ENCODE measurements at places on chromosomes 7 and 10. TPM values are rescaled to one million over a fixed set of nuclear protein-coding genes. Genes with fewer than 3 reads are reported as not detected.

- no peak for DNase-seq
These were observed 15.5 kb downstream of the LOXL4 start for GRCh38 chr10:98252464-98252863.

The UNC5B gene
- 1.1 TPM for total RNA-seq

DNA sequence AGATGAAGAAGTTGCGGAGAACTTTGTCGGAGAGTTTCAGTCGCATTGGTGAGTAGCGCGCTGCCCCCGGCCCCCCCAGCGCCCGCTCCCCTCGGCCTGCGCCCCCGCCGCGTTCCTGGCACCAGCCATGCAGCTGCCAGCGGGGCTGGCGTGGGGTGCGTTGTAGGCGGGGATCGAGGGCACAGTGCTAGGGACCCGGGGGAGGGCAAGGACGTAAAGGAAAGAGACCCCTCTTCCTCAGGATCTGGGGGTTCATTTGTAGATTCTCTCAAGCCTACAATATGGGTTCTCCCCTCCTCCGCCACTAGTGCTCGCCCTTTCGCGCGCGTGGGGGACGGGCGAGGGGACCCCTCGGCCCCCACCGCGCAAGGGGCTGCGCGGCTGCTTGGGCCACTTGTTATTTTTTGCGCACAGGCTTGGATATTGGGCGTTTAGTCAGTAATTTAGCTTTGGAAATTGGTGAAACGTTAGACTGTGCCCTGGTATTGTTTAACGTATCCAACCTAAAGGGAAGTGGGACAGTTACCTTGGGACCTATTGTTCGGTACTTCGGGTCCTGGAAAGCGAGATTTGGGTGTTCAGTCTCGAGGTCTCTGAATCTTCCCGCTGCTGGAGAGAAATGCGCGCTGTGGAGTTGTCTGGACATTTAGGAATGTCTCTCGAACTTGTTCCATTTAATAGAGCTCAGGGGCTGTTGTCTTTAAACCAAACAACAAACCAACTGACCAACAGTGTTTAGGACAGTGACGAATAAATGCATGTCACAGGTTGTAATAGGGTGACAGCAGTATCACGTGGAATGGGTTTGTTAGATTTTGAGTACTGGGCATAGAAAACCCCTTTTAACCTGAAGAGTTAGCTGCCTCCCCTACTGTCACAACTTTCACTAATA lies 796 bp downstream of the CDK14 start:
- no peak for DNase-seq

- no peak for DNase-seq
These were observed 156.6 kb upstream of the LYZL2 start for GRCh38 chr10:30786131-30786530.

DNA sequence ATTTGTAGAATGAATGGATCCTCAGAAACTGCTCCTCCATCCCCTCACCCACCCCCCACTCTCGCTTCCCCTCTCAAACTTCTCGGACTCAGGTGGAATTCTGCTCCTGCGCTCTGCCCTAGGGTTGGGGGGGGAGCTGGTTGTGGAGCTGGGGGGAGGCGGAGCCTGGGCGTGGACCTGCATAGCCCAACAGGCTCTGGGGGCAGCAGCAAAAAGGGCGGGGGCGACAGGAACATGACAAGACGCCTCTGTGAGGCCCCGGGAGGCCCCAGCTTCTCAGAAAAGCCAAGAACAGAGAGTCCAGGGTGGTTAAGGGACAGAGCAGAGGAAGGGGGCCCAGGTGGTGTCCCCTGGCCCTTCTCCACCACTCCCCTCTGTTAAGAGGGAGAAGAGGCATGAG lies 3.5 kb downstream of the TSC22D4 start:
- DNase-seq, result no peak

DNA sequence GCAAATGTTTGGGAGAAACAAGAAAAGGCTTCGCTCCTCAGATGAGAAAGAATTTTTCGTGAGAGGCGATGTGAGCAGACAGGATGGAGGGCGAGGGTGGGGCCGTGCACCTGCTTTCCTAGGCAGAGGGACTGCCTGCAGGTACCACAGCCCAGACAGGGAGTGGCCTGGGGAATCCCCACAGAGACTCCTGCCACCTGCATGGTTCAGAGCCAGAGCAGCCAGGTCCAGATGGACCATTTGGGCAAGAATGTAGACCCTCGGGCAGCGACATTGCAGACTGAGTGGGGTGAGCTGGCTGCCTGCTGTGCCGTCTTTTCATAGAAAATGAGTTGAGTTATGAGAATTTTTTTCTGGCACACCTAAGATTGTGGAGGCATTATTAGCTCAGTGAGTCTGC lies 216.8 kb downstream of the SNX10 start:
- no peak for DNase-seq

- DNase-seq, result no peak
These were observed 20.3 kb upstream of the PCBD1 start for GRCh38 chr10:70908406-70909296.

GRCh38 chr10:11298116-11298515 lies 280.4 kb downstream of the CELF2 start:
- DNase-seq, result no peak

The HOXA5 gene
- total RNA-seq, result 3.9 TPM

GRCh38 chr10:69217119-69217754 lies 2.9 kb upstream of the HKDC1 start:
- peak; percentile 95 for DNase-seq

DNA sequence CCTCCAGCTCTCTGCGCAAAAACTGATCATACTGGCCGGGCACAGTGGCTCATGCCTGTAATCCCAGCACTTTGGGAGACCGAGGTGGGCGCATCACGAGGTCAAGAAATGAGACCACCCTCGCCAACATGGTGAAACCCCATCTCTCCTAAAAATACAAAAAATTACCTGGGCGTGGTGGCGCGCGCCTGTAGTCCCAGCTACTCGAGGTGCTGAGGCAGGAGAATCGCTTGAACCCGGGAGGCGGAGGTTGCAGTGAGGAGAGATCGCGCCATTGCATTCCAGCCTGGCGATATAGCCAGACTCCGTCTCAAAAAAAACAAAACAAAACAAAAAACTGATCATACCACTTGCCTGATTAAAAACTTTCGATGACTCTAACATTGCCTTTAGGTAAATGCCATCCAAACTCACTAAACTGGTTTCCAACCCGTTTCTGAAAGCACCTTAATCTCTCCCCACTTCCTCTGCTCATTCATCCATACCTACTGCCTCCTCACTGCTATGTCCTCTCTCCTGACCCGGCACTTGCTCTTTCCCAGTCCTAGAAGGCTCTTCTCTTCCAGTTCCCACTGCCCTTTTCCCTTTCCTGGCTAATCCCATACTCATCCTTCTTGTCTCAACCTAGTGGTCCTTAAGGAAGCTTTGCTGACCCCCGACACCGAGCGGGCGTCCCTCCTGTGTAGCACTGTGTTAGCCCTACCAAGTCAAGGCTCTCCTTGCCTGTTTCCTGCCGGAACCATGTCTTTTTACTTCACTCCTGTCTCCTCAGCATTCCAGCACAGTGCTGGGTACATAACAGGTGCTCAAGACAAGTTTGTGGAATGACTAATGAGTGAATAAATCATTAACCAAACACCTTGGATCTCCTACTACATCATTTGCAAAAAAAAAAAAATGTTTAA lies 686 bp upstream of the MIOS start:
- DNase-seq, result peak; percentile 65

GRCh38 chr10:44924261-44925040 lies 13.3 kb downstream of the TMEM72 start:
- DNase-seq, result no peak

DNA sequence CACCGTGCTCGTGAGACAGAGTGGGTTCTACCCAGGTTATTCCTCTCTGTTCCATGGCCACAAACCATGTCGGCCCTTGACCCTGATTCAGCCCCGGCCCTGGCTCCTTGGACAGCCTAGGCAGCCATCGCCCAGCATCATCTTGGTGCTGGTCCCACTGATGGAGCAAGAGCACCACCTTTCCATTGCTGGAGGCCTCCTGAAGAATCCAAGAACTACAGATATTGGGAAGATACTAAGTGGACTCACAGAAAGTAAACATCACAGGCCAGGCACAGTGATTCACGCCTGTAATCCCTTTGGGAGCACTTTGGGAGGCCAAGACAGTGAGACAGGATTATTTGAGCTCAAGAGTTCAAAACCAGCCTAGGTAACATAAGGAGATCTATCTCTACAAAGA lies 125.1 kb downstream of the NT5C2 start:
- DNase-seq, result no peak

DNA sequence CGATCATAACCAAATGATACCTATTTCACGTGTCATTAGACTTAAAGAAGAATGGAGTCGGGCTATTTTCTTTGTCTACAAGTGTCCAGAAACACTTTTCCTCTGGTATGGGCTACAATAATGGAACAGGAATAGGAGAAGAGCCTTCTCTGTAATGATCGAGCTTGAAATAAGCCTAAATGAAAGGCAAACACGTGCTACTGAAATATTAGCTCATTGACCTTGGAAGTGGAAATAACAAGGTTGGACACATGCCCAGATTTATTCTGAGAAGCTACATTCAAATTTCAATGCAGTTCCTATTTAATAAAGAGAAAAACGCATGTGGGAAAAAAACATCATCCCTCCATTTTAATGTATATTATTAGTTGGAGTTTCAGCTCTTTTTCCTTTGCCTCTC lies 254.7 kb upstream of the PTER start:
- DNase-seq, result no peak

DNA sequence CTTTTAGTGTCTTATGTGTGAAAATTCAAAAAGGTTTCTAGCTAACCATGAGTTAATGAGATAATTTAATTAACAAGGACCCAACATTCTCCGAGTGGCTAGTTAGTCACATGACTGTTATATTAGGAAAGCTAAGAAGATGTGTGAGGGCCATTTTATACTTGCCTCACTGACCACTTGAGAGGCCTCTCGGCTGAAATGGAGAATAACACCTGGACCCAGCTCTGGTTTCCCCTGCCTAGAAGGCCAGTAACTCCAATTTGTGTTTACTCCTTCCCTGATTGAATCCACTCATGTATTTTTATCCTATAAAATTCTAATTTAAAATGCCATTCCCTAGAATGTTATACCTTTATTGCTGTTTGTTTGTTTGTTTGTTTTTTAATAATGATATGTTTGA lies 1091.2 kb downstream of the KCNMA1 start:
- no peak for DNase-seq

The TMEM130 gene
- 0.41 TPM for total RNA-seq

GRCh38 chr7:100692578-100692961 lies 1.5 kb downstream of the GIGYF1 start:
- DNase-seq, result no peak

GRCh38 chr7:93188870-93189634 lies 37.2 kb downstream of the HEPACAM2 start:
- no peak for DNase-seq

DNA sequence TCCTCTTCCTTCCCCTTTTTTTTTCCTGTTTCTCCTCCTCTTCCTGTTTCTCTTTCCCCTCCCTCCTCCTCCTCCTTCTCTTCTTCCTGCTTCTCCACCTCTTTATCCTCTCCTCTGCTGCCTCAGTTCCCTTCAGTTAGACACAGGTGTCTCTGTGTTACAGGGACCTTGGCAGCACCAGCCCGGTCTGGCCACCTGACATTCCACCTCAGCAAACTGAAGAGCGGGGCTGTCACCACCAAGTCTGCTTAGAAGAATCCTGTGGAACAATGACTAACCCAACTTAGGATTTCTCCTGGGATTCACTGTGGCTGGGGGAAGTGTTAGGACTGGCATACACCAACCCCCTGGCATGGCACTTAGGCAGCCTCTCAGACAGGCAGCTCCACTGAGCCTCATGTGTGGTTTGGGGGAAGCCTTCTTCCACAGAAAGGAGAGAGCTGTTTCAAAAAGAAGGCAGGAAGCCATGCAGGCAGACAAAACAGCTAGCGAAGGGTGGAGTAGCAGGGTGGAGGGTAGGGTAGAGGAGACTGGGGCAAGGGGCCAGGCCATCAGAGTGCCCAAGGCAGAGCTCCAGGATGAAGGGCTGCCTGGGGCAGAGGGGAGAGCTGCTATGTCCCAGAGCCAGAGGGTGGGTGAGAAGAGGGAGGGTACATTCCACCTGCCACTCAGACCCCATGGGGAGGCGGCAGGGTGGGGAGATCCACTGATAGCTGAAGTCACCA lies 13.2 kb upstream of the GDF10 start:
- DNase-seq, result no peak

DNA sequence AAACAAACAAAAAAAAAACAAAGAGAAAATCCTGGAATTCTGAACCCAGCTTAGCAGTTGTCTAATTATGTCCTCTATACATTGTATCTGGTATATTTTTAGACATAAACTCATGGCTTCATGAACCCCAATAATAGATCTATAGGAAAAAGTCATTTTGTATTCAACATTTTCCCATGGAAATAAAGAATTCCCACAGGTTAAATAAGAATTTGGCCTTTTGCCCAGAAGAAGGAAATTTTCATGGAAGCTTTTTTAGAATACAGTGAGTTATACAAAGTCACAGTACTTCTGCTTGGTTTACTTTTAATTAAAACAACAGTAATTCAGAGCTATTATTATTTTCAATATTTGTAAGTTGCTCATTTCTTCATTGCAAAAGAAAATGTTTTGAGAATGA lies 2.1 kb upstream of the PRKG1 start:
- no peak for DNase-seq

DNA sequence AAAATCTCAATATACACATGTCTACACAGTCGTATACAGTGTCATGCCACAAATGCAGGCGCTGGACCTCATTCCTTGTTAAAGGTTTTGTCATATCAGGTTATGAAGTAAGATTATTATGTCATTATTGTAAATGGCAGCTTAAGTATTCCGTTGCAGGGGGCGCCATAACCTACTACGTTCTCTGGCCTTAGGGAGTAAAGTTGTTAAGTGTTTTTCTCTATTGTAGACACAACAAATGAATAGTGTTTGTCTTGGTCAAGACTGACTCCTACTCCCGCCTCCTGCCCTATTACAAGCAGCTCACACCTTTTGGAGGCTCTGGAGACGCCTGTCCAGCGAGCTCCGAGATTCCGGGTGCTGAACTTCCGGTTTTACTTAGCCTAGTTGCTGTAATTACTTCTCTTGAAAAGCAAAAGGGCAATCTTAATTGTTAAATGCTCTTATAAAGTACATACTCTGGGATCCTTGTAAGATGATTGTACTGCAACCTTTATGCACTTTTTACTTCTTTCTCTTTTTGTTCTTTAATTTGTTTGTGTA lies 994 bp downstream of the GATAD1 start:
- peak; percentile 61 for DNase-seq

Measured in Panc1 (cell line).